ENCODE measurements at places on chromosomes 3 and 15. TPM values are rescaled to one million over a fixed set of nuclear protein-coding genes. Genes with fewer than 3 reads are reported as not detected.

DNA sequence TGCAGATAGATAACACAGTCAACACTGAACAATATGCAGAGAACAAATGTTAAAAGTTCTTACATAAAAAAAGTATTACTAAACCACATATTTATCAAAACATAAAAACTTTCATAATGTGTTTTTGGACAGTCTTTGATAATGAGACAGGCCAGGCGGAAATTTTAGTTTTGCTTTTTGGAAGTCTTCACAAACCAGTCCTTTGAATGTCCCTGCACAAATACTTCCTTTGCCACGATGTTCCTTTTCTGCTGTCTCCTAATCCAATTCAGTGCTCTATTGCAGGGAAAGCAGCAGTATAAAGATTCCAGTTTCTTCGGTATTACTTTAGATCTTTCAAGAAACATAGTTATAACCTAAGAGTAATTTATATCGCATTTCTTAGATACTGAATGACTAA, 135.9 kb downstream of the TBL1XR1 start:
- no peak for DNase-seq

- peak; percentile 77 for DNase-seq
Measured at GRCh38 chr15:53072077-53072476, 281.9 kb upstream of the ONECUT1 start.

GRCh38 chr15:91224755-91225380, 124.8 kb downstream of the SV2B start:
- peak; percentile 57 for DNase-seq

DNA sequence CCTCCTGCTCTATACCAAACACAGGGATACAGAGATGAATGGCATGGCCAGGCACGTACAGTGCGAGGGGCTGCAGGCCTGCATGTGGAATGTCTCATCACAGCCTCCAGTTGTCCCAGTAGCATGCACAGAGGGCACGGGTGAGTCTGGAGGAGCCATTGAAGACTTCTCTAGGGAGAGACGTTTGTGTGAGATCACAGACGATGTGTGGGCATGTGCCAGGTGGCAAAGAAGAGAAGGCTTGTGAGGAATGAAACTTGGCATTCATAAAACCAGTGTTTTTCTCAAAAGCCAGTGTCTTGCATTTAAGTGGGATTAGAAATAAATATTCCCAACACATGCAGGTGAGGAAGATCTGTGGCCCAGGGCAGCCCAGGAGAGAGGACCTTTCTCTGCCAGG, 119.1 kb upstream of the UBE3A start:
- DNase-seq: no peak

DNA sequence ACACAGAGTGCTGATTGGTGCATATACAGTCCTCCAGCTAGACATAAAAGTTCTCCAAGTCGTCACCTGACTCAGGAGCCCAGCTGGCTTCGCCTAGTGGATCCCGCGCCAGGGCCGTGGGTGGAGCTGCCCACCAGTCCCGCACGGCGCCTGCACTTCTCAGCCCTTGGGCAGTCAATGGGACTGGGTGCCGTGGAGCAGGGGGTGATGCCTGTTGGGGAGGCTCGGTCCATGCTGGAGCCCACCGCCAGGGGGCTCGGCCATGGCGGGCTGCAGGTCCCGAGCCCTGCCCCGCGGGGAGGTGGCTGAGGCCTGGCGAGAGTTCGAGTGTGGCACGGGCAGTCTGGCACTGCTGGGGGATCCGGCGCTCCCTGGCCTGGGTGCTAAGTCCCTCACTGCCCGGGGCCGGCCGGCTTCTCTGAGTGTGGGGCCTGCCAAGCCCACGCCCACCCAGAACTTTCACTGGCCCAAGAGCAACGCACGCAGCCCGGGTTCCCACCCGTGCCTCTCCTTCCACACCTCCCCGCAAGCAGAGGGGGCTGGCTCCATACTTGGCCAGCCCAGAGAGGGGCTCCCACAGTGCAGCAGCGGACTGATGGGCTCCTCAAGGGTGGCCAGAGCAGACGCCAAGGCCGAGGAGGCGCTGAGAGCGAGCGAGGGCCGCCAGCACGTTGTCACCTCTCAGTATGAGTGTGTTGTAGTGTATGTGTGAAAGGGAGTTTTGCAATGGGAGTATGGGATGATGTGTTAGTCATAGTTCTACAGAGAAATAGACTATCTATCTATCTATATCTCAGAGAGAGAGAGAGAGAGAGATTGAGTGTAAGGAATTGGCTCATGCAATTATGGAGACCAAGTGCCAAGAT, 69.0 kb downstream of the UBE2E2 start:
- no peak for DNase-seq

- DNase-seq: no peak
Measured at GRCh38 chr3:41112466-41112865, 86.8 kb upstream of the CTNNB1 start.

SERPINI1 gene
- total RNA-seq: 8.0 TPM

Data from Panc1 (cell line).